ENCODE measurements at places on chromosomes 3 and 15.

- no peak for DNase-seq
These were observed 994 bp downstream of the MESP1 start for GRCh38 chr15:89749951-89750559.

GRCh38 chr3:182973047-182973446 lies 7.3 kb downstream of the DCUN1D1 start:
- DNase-seq = no peak

DNA sequence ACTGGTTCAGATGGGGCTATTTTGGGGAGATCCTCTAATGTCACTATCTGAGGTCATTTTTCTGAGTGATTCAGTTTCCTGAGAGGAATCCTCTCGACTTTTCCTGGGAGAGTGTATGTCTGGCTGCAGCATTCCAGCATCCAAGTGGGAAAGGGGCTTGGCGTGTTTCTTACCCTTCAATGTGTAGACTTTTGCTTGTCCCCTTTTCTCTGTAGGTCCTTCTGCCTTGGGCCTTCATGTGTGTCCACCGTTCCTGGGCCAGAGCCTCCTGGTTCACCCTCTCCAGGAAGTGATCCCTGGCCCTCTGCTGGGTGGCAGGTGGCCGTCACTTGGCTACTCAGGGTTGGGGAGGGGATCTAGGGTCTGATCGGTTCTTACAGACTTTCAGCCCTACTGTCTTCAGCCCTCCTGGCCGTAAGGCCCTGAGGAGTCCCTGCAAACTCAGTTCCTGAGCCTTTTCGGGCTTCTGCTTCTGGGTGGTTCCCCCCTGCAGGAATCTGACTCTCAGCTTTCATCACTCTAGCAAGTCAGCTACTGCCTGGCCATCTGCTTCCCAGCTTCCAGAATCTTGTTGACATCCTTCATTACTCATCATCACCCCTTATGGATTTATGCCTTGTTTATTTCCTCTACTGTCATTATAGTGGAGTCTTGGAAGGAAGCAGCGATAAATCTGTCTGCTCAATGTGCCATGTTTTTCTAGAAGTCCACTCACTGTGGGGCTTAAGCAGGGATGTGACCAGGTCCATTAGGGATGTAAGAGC lies 36.5 kb downstream of the GOLGA6L10 start:
- no peak for DNase-seq

GRCh38 chr3:16433701-16434151 lies 79.8 kb downstream of the RFTN1 start:
- DNase-seq = peak; percentile 30

- no peak for DNase-seq
These were observed 26.1 kb downstream of the ABTB1 start for GRCh38 chr3:127698691-127699415.
